Panc1 (cell line): ENCODE measurements at places on chromosomes 3 and 15. TPM values are rescaled to one million over a fixed set of nuclear protein-coding genes. Genes with fewer than 3 reads are reported as not detected.

EIF4E3 gene
- 0.39 TPM for total RNA-seq

IVD gene
- 74.6 TPM for total RNA-seq

NR2E3 gene
- total RNA-seq = 0.98 TPM

CTXND1 gene
- not detected for total RNA-seq
